Colonic mucosa (tissue), 4 donors: ENCODE measurements at places on chromosomes 11 and 22. TPM values are rescaled to one million over a fixed set of nuclear protein-coding genes. Genes with fewer than 3 reads are reported as not detected.

DNA sequence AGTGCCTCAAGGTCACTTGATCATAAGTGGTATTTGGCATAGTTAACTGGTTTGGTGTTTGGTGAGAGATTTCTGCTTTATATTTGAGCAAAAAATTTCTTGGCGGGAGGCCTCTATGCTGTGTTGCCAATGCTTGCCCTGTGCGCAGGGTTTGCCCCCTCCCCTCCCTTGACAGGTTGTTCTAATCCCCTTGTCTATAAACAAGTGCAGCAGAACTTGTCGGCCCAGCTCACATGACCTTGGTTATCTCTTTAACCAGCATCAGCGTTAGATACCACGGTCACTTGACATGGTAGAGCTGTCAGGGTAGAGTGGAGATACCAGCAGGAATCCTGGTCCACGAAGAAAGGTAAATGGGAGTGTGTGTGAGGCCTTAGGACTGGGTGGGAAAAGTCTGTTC, 35.6 kb downstream of the MARK2 start:
- DNase-seq = no peak

- DNase-seq = no peak
Measured at GRCh38 chr11:32643526-32643925, 59.9 kb downstream of the EIF3M start.

- no peak for DNase-seq
Measured at GRCh38 chr22:44887941-44888366, 121.9 kb downstream of the PHF21B start.

DNA sequence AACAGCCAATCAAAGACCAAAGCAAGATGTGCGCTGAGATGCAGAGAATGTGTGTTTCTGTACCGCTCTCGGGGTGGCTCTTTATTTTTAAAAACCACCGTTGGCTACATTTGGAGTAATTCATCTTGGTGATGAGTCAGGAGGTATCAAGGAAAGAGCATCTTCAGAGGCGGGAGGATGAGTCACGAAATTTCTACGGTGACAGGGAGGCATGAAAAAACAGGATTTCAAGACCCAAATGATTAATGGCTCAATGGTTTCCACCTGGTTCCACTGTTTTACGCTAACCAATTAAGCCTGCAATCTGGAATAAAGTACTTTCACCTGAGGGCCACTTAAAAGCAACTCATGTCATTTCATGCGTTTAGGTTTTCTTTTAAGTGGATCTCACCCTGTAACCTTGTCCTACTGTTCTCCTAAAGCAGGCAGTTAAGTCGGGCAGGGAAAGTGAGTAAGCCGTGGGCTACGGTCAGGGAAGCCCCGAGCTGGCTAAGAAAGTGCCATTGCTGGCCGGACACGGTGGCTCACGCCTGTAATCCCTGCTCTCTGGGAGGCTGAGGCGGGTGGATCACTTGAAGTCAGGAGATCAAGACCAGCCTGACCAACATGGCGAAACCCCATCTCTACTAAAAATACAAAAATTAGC, 74.6 kb downstream of the CELSR1 start:
- no peak for DNase-seq

GRCh38 chr11:102467853-102468580, 15.5 kb upstream of the TMEM123 start:
- DNase-seq = no peak

GRCh38 chr22:21712751-21713427, 22.7 kb downstream of the YPEL1 start:
- DNase-seq = peak; percentile 57

DNA sequence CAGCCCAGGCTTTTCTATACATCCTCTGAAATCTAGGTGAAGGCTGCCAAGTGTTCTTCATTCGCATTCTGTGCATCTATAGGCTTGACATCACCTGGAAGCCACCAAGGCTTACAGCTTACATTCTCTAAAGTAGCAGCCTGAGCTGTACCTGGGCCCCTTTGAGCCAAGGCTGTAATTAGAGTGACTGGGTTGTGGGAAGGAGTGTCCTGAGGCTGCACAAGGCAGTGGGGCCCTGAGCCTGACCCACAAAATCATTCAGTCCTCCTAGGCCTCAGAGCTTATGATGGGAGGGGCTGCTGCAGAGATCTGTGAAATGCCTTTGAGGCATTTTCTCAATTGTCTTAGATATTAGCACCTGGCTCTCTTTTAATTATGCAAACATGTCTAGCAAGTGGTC, 33.0 kb upstream of the RDX start:
- no peak for DNase-seq

DNA sequence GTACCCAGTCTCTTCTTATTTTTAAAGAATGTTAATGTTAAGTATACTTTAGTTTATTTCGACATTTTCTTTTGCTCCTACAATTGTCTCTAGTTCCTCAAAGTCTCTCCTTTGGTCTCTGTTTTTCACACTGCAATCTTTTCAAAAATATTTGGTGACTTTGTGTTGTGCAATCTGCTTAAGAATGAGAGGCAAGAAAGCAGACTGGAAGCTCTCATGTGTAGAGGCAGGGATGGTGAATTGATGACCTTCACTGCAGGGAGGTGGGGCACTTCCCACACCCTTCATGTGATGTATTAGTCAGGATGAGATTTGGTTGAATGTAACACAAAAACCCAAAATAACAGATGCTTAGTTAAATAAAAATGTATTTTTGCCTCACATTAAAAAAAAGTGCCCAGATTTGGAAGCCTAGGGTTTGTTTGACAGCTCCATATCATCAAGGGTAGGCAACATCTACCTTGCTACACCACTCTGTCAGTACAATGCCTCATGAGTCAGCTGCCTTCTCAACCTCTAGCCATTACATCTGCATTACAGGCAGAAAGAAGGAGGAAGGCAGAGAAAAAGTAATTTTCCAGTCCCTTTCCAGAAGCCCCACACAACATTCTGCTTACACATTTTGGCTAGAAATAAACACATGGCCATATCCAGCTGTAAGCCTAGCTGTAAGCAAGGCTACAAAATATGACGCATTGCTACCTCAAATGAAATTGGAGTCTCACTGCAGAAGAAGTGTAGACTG, 3.8 kb upstream of the MMP27 start:
- no peak for DNase-seq

DNA sequence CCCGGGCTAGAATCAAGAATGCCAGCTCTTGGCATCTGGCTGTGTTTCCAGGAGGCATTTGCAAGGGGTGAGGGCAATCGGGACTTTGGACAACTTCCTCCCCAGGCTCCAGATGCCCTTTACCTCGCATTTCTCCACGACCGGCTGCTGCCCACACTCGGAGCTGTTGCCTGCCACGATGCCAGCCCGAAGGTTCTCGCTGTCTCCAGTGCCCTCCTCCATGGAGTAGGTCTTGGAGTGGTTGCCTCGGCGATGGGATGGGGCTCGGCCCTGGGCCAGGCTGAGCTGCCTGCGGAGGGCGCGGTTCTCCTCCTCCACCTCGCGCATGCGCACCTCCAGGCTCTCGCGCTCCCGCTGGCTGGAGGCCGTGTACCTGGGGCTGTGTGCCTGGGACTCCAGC, 270.0 kb downstream of the LARGE1 start:
- DNase-seq = no peak

GRCh38 chr11:125250318-125251213, 86.0 kb downstream of the PKNOX2 start:
- DNase-seq = no peak

GRCh38 chr22:49545606-49546005, 282.1 kb downstream of the BRD1 start:
- no peak for DNase-seq

DNA sequence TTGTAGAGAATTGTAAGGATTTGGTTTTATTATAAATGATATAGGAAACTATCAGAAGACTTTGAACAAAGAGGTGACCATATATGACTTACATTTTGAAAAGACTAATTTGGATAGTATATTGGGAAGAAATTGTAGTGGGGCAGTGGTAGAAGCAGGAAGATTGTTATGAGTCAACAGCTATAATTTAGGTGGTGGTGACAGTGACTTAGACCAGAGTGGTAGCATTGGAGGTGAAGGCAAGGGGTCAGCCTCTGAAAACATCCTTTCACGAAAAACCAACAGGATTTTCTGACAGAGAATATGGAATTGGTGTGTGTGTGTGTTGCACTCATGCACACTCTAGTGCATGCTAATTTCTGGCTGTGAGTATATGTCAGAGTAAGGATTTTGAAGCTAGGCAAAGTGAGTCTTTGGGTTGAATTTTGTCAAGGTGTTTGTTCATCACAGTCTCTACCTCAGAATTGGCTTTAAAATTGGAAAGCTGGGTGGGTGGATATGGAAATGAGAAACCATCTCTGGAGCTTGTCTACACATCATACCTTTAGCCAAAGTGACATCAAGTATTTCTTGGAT, 8.2 kb upstream of the HBE1 start:
- DNase-seq = no peak

GRCh38 chr22:45878901-45879551, 97.9 kb downstream of the WNT7B start:
- no peak for DNase-seq

GRCh38 chr11:77747381-77747969, 73.0 kb downstream of the RSF1 start:
- no peak for DNase-seq

- no peak for DNase-seq
Measured at GRCh38 chr11:41999066-41999465, 539.6 kb upstream of the LRRC4C start.

- no peak for DNase-seq
Measured at GRCh38 chr11:77236901-77237300, 64.6 kb downstream of the GDPD4 start.

DNA sequence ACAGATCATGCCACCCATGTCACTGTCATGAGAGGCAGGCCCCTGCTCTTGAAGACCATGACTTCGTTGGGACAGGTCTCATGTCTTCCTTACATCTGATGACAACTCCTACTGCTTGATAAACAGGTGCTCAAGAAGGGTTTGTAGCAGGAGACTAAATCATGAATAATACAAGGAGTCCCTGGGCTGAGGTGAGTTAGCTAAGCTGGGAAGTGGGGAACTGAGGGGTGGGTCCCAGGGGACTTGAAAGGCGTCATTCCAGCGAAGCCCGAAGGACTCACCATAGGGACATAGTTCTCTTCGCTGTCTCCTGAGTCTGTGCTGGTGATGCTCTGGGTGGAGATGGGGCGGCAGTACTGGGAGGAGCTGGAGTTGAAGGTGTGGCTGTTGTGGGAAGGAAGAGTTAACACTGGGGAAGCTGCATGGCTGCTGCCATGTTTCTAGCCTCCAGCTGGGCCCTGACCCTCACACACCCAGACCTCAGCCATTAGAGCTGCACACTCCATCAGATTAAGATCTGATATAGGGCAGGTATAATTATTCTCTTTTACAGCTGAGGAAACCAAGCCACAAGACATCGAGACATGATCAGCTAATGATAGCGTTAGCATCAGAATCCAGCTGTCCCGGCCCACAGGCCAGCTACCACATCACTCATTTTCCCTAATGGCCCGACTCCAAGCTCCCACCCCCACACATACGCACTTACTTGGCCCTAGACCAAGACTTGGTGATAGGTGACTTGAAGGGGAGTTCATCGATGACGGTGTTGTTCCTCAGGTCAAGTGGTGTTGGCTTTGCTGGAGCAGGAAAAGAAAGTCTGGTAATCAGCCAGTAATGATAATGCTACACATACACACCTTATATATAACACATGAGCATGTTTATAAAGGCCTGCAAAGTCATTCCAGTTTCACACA, 32.9 kb downstream of the USP35 start:
- peak; percentile 13 for DNase-seq

GRCh38 chr11:88814076-88814475, 251.7 kb downstream of the GRM5 start:
- no peak for DNase-seq

DNA sequence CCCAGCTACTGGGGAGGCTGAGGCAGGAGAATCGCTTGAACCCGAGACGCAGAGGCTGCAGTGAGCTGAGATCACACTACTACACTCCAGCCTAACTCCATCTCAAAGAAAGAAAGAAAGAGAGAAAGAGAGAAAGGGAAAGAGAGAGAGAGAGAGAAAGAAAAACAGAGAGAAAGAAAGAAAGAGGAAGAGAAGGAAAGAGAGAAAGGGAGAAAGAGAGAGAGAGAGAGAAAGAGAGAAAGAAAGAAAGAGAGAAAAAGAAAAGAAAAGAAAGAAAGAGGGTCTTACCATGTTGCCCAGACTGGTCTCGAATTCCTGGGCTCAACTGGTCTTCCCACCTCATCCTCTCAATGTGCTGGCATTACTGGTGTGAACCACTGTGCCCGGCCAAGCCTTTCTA, 22.3 kb downstream of the FBLN1 start:
- DNase-seq = no peak

DNA sequence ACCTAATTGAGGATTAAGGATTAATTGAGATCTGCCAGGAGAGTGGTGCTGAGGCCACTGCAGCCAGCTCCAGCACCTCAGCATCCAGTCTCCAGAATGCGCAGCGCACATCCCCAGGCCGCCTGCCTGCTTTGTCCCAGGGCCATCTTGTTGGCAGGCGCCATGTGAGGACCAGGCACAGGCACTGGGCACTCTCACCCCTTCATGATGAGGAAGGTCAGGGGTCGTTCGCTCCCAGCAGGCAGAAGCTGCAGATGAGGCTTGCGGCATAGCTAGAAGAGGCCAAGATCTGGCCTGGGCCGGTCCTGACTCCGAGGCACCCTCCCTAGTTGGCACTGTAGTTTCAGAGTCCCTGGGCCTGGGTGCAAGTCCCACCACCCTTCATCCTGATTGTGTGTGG, 6.4 kb downstream of the CABP2 start:
- DNase-seq = no peak

- DNase-seq = no peak
Measured at GRCh38 chr11:12455938-12456337, 78.6 kb downstream of the PARVA start.

DNA sequence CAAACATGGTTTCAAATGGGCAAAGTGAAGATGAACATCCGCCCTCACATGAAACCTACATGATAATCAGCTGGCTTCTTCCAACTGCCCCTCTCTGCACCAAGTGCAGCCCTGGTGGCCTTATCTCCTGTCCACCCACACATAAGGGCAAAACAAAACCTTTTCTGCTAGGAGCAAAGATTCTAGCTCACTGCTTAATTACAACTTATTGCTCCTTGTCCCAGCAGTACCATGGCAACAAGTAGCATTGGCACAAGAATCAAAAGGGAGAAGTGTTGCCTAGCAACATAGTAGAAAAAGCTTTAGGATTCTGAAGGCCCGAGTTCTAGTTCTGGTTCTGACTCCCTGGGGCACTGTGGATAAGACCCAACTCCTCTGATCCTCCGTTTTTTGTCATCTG, 68.7 kb upstream of the BMAL1 start:
- no peak for DNase-seq

PAMR1 gene
- total RNA-seq = 1.5 TPM

OSBP2 gene
- total RNA-seq = 3.2 TPM

SLC22A25 gene
- total RNA-seq = not detected

UVRAG gene
- 13.7 TPM for total RNA-seq

NUCB2 gene
- 111 TPM for total RNA-seq

ABCC8 gene
- total RNA-seq = 2.1 TPM

TPBGL gene
- total RNA-seq = 0.11 TPM

PVALB gene
- not detected for total RNA-seq

KCNK7 gene
- total RNA-seq = 0.40 TPM

MCHR1 gene
- not detected for total RNA-seq
